ENCODE measurements at places on chromosomes 16 and 17.
A peak's percentile ranks its signal among the peaks of the same experiment; 100 is the strongest.

DNA sequence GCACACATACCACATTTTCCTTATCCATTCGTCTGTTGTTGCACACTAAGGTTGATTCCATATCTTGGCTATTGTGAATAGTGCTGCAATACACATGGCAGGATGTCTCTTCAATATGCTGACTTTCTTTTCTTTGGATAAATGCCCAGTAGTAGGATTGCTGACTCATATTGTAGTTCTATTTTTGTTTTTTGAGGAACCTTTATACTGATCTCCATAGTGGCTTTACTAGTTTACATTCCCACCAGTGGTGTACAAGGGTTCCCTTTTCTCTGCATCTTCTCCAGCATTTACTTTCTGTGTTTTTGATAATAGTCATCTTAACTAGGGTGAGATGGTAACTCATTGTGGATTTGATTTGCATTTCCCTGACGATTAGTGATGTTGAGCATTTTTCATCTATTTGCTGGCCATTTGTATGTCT lies 118.1 kb downstream of the STXBP4 start:
- DNase-seq, result no peak

GRCh38 chr16:57539072-57539796 lies 2.9 kb upstream of the CCDC102A start:
- peak; percentile 44 for DNase-seq

DNA sequence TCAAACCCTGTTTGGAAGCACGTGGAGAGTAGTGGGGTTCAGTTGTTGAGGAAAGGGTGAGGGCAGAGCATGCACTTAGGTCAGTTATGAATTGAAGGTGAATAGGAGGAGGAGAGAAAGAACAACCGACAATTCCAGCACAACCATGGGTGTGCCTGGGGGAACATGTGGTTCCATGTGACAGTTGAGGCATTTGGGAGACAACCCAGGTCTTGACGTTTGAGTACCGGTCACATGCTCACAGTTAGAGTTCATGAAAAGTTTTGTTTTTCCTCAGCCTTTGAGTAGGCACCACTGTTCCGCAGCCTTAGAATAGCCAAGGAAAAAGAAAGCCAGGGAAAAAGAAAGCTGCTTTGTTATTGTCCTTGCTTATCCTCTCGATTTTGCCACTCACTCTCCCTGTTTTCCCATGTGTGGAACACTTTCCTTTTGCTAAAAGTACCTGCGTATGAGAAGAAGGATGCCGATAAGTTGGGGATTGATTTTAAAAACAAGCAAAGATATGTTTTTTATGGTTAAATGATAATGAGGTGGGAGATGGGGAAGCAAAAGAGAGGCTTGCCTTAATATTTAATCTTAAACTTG lies 25.6 kb upstream of the ABCC11 start:
- no peak for DNase-seq

GRCh38 chr17:199191-199604 lies 17.7 kb upstream of the DOC2B start:
- DNase-seq, result no peak

DNA sequence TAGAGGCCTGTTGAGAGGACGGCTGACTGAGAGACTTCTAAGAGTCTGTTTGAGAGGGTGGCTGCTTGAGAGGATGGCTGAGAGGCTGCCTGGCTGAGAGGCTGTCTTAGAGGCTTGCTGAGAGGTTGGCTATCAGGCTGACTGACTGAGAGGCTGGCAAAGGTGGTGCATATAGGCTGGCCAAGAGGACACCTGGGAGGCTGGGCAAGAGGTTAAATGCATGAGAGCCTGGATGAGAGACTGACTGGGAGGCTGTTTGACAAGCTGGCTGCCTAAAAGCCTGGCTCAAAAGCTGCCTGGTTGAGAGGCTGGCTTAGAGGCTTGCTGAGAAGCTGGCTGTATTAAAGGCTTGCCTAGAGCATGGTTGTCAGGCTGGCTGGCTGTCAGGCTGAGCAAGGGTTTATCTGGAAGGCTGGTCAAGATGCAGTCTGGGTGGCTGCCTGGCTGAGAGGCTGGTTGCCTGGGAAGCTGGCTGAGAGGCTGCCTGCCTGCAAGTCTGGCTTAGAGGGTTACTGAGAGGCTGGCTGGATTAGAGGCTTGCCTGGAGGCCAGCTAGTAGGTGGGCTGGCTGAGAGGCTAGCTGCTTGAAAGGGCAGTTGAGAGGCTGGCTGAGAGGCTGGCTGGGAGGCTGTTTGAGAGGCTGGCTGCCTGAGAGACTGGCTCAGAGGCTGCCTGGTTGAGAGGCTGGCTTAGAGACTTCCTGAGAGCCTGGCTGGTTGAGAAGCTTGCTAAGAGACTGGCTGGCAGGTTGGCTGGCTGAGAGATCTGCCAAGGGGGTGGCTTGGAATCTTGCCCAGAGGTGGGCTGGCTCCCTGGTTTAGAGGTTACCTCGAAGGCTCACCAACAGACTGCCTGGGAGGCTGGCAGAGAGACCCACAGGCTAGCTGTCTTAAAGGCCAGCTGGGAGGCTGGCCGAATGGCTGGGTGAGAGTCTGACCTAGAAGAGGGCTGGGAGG lies 38.3 kb upstream of the ACSM2B start:
- DNase-seq, result no peak

Data from T-helper 2 cell treated with Interferon-gamma antibody and Interleukin-4, amounts not matched to agents 5 μg/mL and 100 μg/mL, for 36 hours (primary cell).